ENCODE measurements at places on chromosomes 11 and 22.

DNA sequence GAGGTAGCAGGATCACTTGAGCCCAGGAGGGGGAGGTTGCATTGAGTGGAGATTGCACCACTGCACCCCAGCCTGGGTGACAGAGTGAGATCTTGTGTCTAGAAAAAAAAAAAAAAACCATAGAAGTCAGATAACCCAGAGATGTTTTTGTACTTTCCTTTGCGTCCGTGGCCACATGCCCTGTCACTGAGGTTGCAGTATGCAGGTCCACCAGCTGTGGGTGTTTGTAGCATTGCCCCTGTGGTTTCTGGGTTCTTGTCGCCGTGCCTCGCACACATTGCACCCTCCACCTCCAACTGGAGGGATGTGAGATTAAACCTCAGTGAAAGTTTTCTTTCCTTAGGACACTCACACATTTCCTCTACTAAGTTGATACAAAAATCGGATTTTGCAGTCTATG lies 70.3 kb downstream of the TNRC6B start:
- peak; percentile 50 for DNase-seq
- no peak overlapping the region for H3K4me3 ChIP-seq
- H3K27me3 ChIP-seq, result no peaks in the 10 kb centered on the region
- H3K27ac ChIP-seq, result no peak overlapping the region
- H3K4me1 ChIP-seq, result peaks cover 6% of the 10 kb centered on the region

DNA sequence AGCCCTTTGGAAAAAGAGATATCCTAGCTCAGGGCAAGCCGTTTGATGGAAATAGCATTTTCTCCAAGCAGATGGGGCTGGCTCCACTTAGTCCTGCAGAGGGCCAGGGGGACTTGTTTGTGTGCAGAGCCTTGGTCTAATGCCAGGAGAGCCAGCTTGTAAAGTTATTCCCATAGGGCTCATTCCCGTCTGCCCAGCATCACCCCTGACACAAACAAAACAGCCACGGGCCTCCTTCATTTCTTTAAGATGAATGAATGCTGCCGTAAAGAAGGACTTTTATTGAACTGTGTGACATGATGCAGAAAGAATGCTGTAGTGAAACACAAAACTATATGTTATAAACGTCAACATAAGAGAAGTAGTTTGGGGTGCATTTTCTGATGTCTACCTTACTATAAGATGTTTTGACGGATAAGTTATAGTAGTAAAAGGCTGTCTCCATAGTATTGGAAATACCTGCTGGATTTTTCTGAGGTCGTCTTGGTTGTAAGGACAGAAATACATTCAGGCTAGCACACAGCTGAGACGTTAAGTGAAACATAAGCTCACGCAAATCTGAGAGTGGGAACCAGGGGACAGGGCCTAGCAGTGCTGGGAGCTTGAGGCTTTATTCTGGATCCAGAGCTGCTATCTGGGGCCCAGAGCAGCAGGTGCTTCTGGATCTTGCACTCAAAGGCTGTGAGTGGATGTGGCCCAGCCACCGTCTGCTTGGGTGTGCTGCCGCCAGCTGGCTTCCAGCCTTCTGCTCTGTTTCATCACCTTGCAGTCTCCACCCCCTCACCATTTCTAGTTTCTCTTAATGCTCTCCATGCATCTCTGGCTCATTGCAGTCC lies 53.3 kb downstream of the NCAM1 start:
- no peak overlapping the region for H3K4me3 ChIP-seq
- H3K27me3 ChIP-seq, result no peaks in the 10 kb centered on the region
- no peak for DNase-seq
- no peaks in the 10 kb centered on the region for H3K4me1 ChIP-seq

DNA sequence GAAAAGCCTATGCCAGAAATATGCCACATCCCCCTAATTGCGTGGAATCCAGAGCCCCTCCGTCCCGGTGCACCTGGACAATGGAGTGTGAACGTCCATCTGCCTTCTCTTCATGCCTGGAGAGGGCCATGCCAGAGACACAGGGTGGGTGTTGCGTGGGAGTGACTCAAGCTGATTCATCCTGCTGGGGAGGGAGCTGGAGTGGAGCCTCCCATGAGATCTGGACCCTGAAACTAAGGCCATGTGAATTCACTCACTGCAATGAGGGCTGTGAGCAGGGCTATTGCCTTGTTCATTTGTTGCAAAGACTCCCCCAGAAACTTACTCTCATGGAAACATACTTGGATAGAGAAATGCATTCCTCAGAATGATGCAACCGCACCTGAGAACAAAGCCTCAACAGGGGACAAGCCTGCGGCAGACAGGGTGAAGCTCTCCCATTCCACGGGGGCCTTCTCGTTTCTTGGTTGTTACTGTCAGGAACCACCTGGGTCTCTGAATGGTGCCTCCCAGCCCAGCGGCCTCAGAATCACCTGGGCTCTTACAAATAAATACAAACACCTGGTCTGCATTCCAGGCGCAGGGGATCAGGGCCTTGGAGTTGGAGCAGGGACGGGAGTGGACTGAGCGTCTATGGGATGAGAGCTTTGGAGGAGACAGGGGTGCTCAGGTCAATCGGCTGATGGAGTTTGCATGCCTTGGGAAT lies 1031.2 kb downstream of the BRD1 start:
- H3K27me3 ChIP-seq, result no peaks in the 10 kb centered on the region
- no peak overlapping the region for H3K4me3 ChIP-seq
- no peaks in the 10 kb centered on the region for H3K4me1 ChIP-seq
- H3K27ac ChIP-seq, result no peak overlapping the region
- no peaks in the 10 kb centered on the region for H3K36me3 ChIP-seq

- H3K27me3 ChIP-seq, result no peaks in the 10 kb centered on the region
- H3K36me3 ChIP-seq, result peaks cover 59% of the 10 kb centered on the region
- H3K27ac ChIP-seq, result no peak overlapping the region
- H3K4me1 ChIP-seq, result no peaks in the 10 kb centered on the region
Measured at GRCh38 chr11:36395978-36396736, 100.1 kb downstream of the PRR5L start.

DNA sequence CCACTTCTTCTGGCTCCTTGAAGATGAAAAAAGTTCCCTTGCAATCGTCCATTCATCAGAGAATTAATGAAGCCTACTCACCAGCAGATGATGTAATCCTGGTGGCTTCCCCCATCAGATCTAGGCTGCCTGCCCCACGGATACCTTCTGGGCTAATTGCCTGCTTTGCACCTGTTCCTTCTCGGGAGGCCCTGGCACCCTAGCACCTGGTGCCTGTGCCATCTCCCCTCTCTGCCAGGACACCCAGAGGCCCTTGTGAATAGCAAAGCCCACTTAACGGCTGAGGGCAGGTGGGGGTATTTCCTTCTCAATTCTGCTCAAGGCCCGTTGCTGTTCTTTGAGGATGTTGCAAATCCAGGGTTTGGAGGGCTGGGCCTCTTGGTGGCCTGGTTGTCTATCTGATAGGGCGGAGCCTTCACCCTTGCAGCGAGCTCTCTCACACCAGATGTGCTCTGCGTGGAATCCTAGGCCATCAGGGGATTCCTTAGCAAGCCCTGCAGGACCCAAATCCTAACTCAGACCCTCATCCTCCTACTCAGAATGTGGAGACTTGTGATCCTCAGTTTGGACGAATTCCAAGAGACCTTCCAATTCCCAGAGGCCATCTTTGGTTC lies at the start of gene LMO2:
Gene LMO2 (minus strand): TSS at position 363 of the 614 bp plus-strand sequence. CDS start 22,360 bp downstream, outside the sequence.
- no peaks in the 10 kb centered on the region for H3K4me1 ChIP-seq
- no peaks in the 10 kb centered on the region for H3K27me3 ChIP-seq
- no peak within 1 kb of the TSS for H3K4me3 ChIP-seq
- no peak within 1 kb of the TSS for H3K27ac ChIP-seq
- DNase-seq, result no peak
- no peaks in the 10 kb centered on the region for H3K36me3 ChIP-seq

- no peak overlapping the region for H3K4me3 ChIP-seq
- no peak for DNase-seq
- H3K36me3 ChIP-seq, result no peaks in the 10 kb centered on the region
- H3K27ac ChIP-seq, result no peak overlapping the region
Measured at GRCh38 chr22:36942556-36942955, 29.1 kb downstream of the CSF2RB start.

DNA sequence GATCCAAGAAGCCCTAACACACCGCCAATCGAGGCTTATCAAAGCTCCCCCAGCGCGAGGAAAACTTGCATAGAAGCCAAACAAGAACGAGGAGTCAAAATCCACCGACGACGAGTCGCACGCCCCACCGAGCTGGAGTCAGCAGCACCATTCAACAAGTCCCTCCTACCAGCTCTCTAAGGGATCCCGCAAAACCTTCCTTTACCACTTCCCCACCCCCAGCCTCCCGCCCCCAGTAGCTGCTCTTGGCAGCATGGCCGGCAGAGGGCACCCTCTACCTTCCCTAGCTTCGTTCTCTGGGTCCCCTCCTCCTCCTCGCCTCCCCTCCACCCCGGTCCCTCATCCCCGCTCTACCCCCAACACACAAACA lies 1.4 kb downstream of the BDNF start:
- no peaks in the 10 kb centered on the region for H3K36me3 ChIP-seq
- peaks cover 23% of the 10 kb centered on the region for H3K27me3 ChIP-seq
- H3K27ac ChIP-seq, result no peak overlapping the region
- no peak overlapping the region for H3K4me3 ChIP-seq
- peaks cover 7% of the 10 kb centered on the region for H3K4me1 ChIP-seq

GRCh38 chr11:44338698-44339529 lies 29.0 kb upstream of the ALX4 start:
- H3K4me1 ChIP-seq, result no peaks in the 10 kb centered on the region
- DNase-seq, result no peak
- H3K4me3 ChIP-seq, result no peak overlapping the region
- H3K27me3 ChIP-seq, result peaks cover 4% of the 10 kb centered on the region

DNA sequence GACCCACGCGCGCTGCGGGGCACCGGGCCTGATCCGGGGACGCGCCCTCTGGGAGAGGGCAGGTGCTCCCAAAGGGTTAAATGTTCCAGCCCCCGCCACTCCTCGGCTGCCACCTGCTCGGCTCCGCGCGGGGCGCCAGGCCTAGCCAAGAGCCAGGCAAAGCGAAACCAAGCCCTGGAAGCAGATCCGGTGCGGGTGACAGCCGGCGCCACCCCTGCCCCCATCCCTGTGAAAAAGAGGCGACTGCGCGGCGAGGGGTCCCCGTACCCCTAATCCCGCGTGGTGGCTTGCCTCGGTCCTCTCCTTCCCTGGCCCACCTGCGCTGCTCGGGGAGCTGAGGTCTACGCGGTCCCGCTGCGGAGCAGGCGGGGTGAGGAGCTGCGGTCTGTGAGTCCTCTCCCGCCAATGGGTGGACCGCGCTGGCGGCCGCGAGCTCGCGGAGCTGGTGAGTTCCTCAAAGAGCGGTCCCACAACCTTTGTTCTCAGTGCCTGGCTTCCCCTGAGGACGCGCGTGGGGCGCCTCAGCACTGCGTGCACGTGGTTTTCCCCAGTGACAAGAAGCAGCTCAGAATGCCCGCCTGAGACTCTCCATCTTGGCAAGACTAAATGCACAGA lies at the start of gene ME3:
Gene ME3 (minus strand): TSS at position 610 of the 615 bp plus-strand sequence.
- peak within 1 kb of the TSS; percentile 78 for H3K4me3 ChIP-seq
- no peaks in the 10 kb centered on the region for H3K27me3 ChIP-seq
- DNase-seq, result peak; percentile 85
- H3K36me3 ChIP-seq, result no peaks in the 10 kb centered on the region

DNA sequence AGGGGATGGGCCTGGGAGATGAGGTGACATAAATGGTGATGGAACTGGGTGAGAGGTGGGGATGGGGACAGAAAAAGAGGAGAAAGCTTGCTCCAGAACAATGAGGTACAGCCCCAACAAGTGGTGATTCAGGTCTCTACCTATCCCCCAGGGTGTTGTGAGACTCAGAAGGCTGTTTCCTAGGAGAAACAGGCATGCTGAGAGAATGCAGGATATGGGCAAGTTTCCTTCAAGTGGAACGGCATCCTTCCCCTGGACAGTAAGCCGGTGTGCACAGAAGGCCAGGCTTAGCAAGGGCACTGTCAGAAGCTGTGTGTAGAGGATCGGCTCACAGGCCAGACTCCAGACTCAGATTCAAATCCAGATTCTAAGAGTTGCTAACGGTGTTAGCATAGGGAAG lies 34.1 kb upstream of the CRTAM start:
- no peaks in the 10 kb centered on the region for H3K36me3 ChIP-seq
- peaks cover 6% of the 10 kb centered on the region for H3K4me1 ChIP-seq
- DNase-seq, result no peak
- H3K27ac ChIP-seq, result no peak overlapping the region

- H3K4me1 ChIP-seq, result no peaks in the 10 kb centered on the region
- H3K4me3 ChIP-seq, result peak overlapping the region; percentile 84
- peak; percentile 32 for DNase-seq
- no peaks in the 10 kb centered on the region for H3K36me3 ChIP-seq
- no peaks in the 10 kb centered on the region for H3K27me3 ChIP-seq
Measured at GRCh38 chr11:122656631-122657101, 1.1 kb downstream of the UBASH3B start.

DNA sequence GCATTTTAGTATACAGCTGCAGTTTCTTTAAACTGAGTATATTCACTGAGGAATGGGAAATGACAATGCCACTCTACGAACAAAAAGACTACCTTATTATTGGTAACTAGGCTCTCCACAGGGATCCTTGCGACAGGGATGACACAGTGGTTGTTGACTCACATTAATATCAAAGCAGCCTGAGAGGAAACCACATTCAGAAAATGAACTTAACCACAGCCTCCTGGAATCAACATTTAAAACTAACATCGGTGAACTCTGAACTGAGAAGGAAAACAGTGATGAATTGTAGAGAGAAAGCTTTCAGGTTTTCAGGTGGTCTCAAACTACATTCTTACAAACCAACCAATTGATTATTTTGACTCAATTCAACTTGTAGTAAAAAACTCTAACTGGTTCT lies 90.3 kb upstream of the MTMR2 start:
- no peaks in the 10 kb centered on the region for H3K36me3 ChIP-seq
- no peak overlapping the region for H3K27ac ChIP-seq
- peaks cover 9% of the 10 kb centered on the region for H3K4me1 ChIP-seq
- no peaks in the 10 kb centered on the region for H3K27me3 ChIP-seq
- no peak overlapping the region for H3K4me3 ChIP-seq

- no peaks in the 10 kb centered on the region for H3K27me3 ChIP-seq
- DNase-seq, result peak; percentile 63
- H3K36me3 ChIP-seq, result no peaks in the 10 kb centered on the region
- H3K4me1 ChIP-seq, result peaks cover 56% of the 10 kb centered on the region
- peak overlapping the region; percentile 100 for H3K27ac ChIP-seq
Measured at GRCh38 chr11:61963282-61964057, 4.0 kb downstream of the FTH1 start.

DNA sequence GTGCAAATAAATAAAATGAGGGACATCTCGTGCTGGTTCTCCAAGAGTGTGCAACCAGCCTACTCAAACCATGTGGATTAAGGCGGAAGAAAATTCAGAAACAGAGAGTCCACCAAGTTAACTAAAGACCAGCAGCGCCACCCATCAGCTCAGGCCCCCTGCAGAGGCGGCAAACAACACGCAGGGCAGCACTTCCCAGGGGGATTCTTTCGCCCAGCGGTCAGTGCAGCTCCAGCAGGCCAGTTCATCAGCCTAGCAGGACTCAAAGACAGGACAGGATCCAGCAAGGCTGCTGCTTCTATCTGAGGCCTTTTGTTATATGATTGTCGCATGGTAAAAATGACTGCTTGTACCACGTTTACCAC lies 51.7 kb downstream of the PACSIN2 start:
- no peaks in the 10 kb centered on the region for H3K4me1 ChIP-seq
- H3K36me3 ChIP-seq, result no peaks in the 10 kb centered on the region
- peak overlapping the region; percentile 90 for H3K27ac ChIP-seq

Measured in Peyer's patch (tissue), 4 donors.